Trophoblast cell (in vitro differentiated cells and primary cell): ENCODE measurements at places on chromosomes 6 and 20.

GRCh38 chr6:15504581-15505350 is 158.1 kb downstream of the DTNBP1 start:
- DNase-seq, result no peak
- H3K4me1 ChIP-seq, result peaks cover 3% of the 10 kb centered on the region
- H3K4me3 ChIP-seq, result no peak overlapping the region
- no peak overlapping the region for H3K27ac ChIP-seq
- peaks cover 45% of the 10 kb centered on the region for H3K36me3 ChIP-seq

DNA sequence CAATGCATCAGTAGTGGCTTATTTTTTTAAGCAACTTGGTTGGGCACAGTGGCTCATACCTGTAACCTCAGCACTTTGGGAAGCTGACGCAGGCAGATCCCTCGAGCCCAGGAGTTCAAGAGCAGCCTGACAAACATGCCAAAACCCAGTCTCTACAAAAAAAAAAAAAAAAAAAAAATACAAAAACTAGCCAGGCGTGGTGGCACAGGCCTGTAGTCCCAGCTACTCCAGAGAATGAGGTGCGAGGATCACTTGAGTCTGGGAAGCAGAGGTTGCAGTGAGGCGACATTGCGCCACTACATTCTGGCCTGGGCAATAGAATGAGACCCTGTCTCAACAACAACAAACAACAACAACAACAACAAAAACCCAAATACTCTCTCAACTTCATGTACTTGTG is 44.7 kb upstream of the XRN2 start:
- no peak overlapping the region for H3K4me3 ChIP-seq
- H3K4me1 ChIP-seq, result no peaks in the 10 kb centered on the region
- DNase-seq, result no peak
- no peaks in the 10 kb centered on the region for H3K36me3 ChIP-seq
- H3K27ac ChIP-seq, result no peak overlapping the region

DNA sequence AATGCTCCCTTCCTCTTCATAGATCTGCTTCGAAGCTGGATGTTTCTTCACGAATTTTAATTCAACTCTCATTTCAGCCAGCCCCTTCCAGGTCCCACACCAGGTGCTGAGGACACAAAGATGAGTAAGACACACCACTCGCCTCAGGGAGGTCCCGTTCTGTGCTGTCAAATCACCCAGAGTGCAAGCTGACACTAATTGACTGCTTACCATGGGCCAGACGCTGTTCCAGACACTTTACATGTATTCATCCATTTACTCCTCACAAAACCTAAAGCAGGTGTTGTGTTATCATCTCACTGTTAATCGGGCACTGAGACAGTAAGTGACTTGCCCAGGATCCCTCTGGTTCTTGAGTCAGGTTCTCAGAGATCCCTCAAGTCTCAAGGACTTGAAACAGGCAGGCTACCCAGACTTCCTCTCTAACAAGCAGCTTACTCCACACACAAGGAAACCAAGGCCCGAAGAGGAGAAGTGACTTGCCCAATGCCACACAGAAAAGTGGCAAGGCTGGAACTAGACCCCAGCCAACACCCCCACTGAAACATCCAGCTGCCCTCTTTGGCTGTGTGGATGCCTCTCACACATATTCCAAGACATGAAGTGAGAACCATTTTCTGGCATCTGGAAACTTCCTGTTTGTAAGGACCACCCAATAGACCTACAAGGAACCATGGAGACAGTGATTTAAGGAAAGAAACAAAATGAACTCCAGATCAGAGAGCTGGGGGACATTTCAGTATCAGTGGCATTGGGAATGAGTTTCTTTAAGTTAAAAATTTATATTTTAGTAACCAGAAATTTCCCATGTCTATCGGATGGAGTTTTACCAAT is 174.5 kb downstream of the CDC5L start:
- no peak overlapping the region for H3K4me3 ChIP-seq
- H3K27me3 ChIP-seq, result no peaks in the 10 kb centered on the region
- no peaks in the 10 kb centered on the region for H3K36me3 ChIP-seq
- no peaks in the 10 kb centered on the region for H3K4me1 ChIP-seq

- no peak overlapping the region for H3K27ac ChIP-seq
- no peaks in the 10 kb centered on the region for H3K27me3 ChIP-seq
- H3K4me1 ChIP-seq, result no peaks in the 10 kb centered on the region
- no peak for DNase-seq
- H3K4me3 ChIP-seq, result no peak overlapping the region
Measured at GRCh38 chr6:89116702-89117101, 1.2 kb downstream of the SRSF12 start.

DNA sequence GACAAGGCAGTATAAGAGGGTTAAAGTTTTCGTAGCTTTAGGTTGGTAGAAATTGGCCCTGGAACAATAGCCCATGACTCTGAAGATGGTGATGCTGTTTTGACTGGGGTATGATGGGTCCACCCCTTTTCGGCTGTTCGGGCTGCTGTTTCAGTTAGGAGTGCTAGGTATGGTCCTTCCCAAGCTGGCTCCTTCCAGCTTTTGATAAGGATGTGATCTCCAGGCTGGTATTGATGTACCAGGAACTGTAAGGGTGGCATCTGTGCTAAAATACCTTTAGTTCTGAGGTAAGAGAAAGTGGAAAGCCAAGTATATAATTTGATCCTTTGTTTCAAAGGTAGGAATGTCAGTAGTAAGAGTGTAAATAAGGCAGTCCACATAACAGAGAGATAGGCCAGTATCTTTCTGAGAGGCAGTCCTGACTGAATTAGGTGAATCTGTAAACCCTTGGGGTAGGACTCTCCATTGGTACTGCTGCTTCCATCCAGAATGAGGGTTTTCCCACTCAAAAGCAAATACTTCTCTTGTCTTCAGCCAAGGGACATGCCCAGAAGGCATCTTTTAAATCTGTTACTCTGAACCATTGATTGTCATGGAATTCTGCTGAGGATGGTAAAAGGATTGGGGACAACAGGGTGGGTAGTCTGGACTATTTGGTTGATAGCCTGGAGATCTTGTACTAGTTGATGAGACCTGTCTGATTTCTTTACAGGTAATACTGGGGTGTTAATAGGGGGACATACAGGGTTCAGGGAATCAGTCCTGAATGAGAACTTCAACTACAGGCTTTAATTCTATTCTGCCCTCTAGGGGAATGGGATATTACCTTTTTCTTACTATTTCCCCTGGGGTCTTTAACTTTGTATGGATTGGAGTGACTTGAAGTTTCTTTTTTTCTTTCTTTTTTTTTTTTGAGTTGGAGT is 6.1 kb upstream of the ZNFX1 start:
- no peak overlapping the region for H3K4me3 ChIP-seq
- DNase-seq, result no peak
- no peak overlapping the region for H3K27ac ChIP-seq
- H3K36me3 ChIP-seq, result peaks cover 79% of the 10 kb centered on the region

- H3K4me1 ChIP-seq, result no peaks in the 10 kb centered on the region
- no peaks in the 10 kb centered on the region for H3K27me3 ChIP-seq
- H3K27ac ChIP-seq, result no peak overlapping the region
- no peak overlapping the region for H3K4me3 ChIP-seq
Measured at GRCh38 chr6:97100696-97101095, 176.2 kb downstream of the KLHL32 start.

DNA sequence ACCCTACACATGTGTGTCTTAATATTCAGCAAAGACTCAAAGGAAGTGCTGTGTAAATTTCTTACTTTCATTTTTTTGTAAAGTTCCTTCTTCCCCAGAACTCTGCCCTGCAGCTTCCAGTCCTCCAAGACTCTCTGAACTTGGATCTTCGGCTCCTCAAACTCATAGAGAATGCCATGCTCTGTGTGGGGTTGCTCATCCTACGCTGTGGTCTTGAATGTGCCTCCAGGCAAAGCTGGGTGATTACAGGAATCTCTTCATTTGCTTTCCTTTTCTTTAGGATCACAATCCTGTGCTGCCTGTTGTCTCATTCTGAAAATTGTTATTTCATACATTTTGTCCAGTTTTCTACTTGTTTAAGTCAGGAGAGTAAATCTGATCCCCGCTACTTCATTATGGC is 14.5 kb upstream of the CDC5L start:
- DNase-seq, result no peak
- no peaks in the 10 kb centered on the region for H3K27me3 ChIP-seq
- H3K36me3 ChIP-seq, result no peaks in the 10 kb centered on the region
- H3K27ac ChIP-seq, result no peak overlapping the region
- H3K4me3 ChIP-seq, result no peak overlapping the region

- H3K4me3 ChIP-seq, result no peak overlapping the region
- H3K27me3 ChIP-seq, result no peaks in the 10 kb centered on the region
- H3K4me1 ChIP-seq, result peaks cover 21% of the 10 kb centered on the region
- H3K27ac ChIP-seq, result peak overlapping the region; percentile 30
- no peak for DNase-seq
- H3K36me3 ChIP-seq, result peaks cover 10% of the 10 kb centered on the region
Measured at GRCh38 chr6:52498538-52499017, 78.3 kb downstream of the TRAM2 start.

DNA sequence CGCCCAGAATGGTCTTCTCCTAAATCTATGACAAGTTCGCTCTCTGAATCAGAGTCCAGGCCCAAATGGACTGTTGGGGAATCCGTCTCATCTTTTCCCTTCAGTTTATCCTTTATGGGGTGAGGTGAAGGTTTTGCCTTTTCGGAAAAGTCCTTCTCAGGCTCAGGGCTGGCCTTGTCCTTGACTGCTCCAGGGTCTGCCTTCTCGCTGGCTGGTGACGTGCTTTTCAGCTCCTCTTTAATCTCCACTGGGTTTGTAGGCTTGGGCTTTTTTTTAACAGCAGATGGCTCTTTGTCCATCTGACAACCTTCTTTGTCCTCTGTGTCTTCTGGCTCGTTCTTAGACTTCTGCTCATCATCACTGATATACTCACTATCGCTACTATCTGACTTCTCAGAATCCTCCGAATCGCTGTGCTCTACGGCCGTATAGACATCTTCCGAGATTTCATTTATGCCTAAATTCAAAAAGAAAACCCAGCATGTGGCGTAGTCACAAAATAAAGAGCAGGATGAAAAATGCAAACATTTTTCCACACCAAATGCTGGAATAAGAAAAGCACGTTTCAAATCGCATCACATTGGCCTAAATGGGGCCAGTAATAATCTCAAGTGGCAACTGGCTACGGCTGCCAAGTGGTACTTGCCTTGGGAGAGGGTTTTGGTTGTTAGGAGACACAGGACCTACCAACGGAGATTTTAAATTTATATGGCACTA is 110.3 kb downstream of the ZMYND8 start:
- H3K27me3 ChIP-seq, result no peaks in the 10 kb centered on the region
- H3K4me1 ChIP-seq, result no peaks in the 10 kb centered on the region
- no peak overlapping the region for H3K27ac ChIP-seq
- H3K36me3 ChIP-seq, result peaks cover 39% of the 10 kb centered on the region
- no peak overlapping the region for H3K4me3 ChIP-seq

GRCh38 chr6:159512104-159512503 is 180.9 kb downstream of the SOD2 start:
- no peaks in the 10 kb centered on the region for H3K4me1 ChIP-seq
- no peak for DNase-seq
- H3K27ac ChIP-seq, result no peak overlapping the region
- H3K36me3 ChIP-seq, result no peaks in the 10 kb centered on the region

DNA sequence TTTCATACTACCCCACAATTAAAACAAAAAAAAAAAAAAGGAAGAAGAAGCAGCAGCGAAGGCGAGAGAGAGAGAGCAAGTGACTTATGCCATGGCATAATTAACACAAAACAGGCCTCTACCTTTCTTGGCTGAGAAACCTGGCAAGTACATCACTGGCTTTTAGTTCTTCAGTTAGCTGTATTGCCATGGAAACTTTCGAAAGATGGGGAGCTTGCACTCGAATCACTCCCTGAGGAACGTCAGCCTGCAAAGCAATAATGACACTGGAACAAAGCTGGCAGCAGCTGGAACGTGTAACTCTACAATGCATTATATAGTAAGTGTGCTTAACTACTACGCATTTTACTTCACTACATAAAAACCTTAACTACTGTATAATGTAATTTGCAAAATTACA is 126.1 kb downstream of the ARHGAP18 start:
- peaks cover 6% of the 10 kb centered on the region for H3K36me3 ChIP-seq
- no peak for DNase-seq
- H3K4me1 ChIP-seq, result no peaks in the 10 kb centered on the region
- H3K27me3 ChIP-seq, result no peaks in the 10 kb centered on the region
- H3K4me3 ChIP-seq, result no peak overlapping the region

DNA sequence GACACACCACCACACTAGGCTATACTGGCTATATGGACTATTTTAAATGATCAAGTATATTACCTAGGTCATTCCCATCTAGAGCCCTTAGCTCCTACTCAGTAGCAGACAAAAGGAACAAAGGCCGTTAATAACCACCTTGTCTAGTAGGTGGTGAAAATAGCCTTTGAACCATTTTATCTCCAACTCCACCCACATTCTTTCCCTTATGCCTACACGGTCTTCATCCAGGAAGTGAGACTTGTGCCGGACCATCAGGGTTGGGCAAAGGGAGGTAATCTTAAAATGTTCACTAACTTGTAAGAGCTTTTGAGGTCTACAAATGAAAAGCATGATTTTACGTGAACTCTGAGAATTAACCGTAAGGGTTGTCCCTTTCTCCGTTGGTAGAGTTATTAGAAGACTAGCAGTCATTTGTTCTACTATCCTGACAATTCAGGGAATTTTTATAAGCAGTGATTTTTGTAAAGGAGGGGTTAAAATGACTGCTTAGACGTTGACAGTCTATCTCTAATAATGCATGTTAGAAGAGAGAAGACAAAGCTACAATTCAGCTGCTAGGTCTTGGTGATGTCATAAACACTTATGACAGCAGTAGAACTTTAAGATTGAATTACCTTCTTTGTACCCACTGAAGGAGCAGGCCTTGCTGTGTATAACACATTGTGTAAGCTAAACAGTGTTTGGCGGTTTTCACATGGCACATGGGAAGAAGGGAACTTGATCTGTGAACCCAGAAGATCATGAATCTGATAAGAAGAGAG is 371.8 kb upstream of the JAG1 start:
- no peaks in the 10 kb centered on the region for H3K4me1 ChIP-seq
- no peak overlapping the region for H3K27ac ChIP-seq

GRCh38 chr6:168047841-168048723 is 30.9 kb downstream of the FRMD1 start:
- no peaks in the 10 kb centered on the region for H3K27me3 ChIP-seq
- no peak overlapping the region for H3K4me3 ChIP-seq
- H3K4me1 ChIP-seq, result peaks cover 13% of the 10 kb centered on the region
- DNase-seq, result no peak
- no peak overlapping the region for H3K27ac ChIP-seq
- H3K36me3 ChIP-seq, result no peaks in the 10 kb centered on the region

DNA sequence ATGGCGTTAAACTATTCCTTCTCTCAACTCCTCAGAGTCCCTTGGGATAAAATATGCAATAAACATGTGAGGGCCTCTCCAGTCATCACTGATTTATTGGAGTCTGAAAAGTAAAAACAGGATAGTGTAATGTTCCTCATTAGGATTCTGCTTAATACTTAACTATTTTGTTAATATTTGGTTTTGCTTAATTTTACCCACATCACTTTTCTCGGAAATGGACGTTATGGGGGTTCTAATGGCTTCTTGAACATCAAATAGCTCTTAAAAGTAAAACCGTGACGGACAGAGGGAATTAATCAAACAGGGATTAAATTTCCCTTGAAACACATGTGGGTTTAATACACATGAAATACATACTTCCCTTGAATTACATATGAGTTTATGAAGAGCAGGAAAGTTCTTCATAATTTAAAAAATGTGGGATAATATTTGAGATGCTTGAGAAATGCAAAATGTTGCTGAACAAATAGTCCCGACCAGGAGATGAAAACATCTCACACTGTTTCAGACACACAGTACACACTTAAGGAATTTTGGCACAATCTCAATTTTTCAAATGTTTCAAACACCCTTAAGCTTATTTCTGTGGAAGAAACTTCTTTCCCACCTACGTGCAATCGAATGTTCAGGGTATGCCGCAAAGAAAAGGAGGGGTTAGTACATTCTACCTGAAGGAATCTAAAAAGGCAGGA is 38.4 kb upstream of the EIF2S2 start:
- no peaks in the 10 kb centered on the region for H3K36me3 ChIP-seq
- peaks cover 2% of the 10 kb centered on the region for H3K4me1 ChIP-seq
- no peak overlapping the region for H3K27ac ChIP-seq
- DNase-seq, result no peak
- H3K27me3 ChIP-seq, result no peaks in the 10 kb centered on the region
